NCI-H1105 (cell line): ENCODE measurements at places on chromosomes 11 and 22.

DNA sequence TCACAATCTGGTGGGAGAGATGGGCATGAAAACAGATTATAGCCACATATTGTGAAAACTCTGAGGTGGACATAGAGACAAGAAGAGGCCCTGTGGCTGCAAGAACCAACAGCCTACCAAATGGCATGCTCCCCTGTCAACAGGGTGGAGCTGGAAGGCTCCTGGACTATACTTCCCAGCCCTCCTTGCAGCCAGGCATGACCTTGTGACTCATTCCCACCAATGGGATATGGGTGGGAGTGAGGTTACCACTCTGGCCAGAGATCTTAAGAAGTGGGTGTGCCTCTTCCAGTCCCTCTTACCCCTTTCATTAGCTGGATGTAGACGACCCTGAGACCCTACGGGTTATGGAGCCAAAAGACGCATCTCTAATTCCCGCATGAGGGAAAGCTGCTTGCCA lies 126.4 kb upstream of the ZBED5 start:
- DNase-seq, result no peak

DNA sequence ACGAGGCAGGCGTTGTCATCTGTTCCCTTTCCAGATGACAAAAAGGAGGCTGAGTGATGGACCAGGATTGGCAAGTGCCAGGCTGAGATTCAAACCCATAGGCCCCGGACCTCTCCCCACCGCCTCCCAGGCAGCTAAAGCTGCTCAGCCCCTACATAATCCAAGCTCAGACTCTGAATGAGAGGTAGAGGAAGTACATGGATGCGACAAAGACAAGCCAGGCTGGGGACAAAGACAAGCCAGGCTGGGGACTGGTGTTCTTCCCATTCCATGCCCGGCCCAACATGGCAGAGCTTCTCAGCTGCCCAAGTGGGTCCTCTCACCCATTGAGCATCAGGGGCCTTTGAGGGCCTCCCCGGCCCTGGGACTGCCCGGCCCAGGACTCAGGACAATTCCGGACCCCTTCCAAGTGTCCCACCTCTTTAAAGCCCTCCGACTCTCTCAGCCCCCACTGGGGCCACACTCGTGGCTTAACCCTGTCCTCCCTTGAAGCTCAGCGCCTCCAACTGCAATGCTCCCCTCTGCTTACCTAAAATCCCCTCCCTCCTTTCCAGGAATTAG lies 4.8 kb downstream of the MFNG start:
- no peak for DNase-seq

DNA sequence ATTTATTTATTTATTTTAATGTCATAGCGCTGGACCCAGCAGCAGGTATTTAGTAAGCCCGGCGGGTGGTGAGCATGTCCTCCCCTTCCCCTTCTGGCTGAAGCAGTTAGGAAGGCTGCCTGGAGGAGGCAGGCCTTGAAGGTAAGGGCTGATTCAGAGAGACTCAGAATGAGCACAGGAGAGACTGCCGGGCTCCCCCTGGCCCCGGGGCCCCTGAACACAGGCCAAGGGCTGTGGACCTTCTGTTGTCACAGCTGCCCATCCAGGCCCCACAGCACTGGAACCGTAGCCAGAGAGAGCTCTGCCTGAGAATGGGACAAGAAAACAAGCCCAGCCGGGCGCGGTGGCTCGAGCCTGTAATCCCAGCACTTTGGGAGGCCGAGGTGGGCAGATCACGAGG lies 52.8 kb downstream of the KCNJ4 start:
- DNase-seq, result no peak

GRCh38 chr11:126930091-126930841 lies 70.3 kb downstream of the KIRREL3 start:
- peak; percentile 86 for DNase-seq

DNA sequence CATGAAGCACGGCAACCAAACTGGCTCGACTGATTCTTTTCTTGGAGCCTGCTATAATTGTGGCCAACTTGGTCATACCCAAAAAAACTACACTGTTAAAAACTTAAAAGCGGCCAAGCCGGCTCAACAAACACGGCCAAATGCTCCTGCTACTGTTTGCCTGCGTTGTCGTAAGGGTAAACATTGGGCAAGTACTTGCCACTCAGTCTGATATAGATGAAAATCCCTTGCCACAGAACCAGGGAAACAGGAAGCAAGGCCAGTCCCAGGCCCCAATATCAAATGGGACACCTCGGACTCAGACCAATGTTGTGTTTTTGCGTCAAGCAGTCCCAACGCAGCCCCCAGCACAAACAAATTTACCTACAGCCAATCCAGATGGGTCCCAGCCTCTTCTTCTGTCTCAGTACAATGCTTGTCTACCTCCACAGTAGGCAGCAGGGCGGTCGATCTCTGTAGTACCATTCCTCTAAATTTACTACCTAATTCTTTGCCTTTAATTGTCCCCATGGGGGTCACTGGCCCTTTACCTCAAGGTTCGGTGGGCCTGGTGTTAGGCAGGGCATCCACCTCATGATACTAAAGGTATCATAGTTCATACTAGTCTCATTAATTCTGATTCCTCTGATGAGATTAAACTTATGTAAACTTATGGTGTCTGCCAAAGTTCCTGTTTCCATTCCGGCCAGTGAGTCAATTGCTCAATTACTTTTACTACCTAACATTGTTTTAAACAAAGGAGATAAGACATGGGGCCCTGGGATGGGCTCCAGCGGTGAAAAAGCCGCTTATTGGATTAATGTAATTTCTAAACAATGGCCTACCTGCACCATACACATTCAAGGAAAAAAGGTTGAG lies 3.7 kb upstream of the COMT start:
- no peak for DNase-seq

GRCh38 chr22:49152127-49152938 lies 675.3 kb downstream of the BRD1 start:
- DNase-seq, result no peak
